ENCODE measurements at places on chromosomes 12 and 14.

DNA sequence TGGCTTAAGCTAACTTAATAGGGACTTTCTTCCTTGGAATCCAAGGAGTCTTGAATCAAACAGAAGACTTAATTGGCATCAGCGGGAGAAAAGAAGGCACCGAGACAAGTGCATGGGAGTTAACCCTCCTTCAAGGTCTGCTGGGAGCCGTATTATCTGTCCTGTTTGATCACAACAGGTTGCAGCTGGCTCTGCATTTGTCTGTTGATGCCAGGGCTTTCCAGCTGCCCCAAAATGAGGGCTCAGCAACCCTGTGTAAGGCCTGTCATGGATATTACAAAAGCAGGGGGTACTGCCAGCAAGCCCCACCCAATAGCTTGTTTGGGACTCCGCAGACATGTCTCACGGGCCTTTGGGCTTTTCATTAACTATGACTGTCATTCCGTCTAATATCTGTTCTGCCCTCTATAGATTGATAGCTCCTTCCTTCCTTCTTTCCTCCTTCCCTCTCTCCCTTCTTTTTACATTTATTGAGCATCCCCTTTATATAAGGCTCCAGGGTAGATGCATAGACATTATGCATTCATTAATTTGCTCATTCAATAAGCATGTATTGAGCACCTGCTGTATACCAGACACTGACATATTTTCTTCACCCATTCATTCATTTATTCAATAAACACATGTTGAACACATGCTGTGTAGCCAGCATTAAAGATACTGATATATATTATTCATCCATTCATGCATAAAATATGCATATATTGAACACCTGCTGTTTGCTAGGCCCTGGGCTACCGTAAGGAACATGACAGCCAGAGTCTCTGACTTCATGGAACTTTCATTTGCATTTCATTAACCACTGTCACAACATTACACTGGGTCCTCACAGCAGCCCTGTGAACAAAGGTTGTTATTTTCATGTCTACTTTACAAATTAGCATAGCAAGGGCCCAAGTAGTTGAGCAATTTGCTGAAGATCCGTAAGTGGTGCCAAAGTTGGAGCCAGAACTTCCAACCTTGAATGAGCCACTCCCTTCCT is 56.2 kb downstream of the SVOP start:
- ATAC-seq: no peak

- ATAC-seq: no peak
These were observed 176.7 kb downstream of the PAH start for GRCh38 chr12:102740141-102740955.

- no peak for ATAC-seq
These were observed 108.6 kb upstream of the TTC7B start for GRCh38 chr14:90924621-90925340.

DNA sequence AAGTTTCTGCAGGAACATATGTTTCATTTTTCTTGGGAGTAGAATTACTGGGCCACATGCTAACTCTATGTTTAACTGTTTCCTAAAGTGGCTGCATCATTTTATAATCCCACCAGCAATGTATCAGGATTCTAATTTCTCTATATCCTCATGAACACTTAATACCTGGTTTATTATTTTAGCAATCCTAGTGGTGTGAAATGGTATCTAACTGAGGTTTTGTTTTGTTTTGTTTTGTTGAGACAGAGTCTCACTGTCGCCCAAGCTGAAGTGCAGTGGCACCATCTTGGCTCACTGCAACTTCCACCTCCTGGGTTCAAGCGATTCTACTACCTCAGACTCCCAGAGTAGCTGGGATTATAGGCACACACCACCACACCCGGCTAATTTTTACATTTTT is 6.5 kb downstream of the SPTLC2 start:
- ATAC-seq: no peak

- no peak for ATAC-seq
These were observed 150.4 kb downstream of the ZNF664 start for GRCh38 chr12:124123296-124124000.

DNA sequence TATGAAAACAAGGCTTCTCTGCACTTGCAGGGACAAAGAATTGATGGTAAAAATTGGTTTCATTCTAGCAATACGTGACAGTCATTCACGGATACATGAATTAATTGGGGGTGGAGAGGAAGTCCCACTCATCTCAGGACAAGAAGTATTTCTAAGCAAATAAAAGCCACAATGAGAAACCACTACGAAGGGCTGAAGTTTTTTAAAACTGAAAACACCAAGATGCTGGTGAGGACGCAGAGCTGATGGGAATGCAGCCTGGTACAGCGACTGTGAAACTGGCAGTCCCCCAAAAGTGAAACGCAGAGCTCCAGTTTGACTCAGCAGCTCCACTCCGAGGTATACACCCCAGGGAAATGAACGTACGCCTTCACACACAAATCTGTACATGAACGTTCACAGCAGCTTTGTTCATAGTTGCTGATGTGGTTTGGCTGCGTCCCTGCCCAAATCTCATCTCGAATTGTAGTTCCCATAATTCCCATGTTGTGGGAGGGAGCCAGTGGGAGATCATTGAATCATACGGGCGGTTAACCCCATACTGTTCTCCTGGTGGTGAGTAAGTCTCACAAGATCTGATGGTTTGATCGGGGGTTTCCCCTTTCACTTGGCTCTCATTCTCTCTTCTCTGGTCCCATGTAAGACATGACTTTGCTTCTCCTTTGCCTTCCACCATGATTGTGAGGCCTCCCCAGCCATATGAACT is 89.0 kb downstream of the SCARB1 start:
- peak; percentile 94 for ATAC-seq

DNA sequence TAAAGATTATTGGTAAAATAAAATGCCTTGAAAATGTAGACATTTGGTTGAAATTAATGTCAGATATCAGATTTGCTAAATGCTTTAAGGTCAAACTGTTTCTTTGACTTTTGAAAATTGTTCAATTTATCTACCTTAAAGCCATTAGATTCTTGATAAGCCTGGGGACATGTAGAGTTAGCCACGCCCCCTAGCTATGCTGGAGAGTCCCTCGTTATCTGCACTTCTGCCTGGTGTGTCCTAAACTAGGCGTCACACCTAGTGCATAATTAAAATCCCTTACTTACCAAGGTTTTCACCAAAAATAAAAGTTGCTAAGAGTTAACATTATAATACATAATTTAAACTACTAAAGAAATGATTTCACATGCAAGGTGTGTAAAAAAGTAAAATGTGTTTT is 79.5 kb downstream of the EGLN3 start:
- ATAC-seq: no peak
